ENCODE measurements at places on chromosomes 2 and 18.

- DNase-seq: no peak
Measured at GRCh38 chr2:103174711-103175110, 412.9 kb downstream of the TMEM182 start.

DNA sequence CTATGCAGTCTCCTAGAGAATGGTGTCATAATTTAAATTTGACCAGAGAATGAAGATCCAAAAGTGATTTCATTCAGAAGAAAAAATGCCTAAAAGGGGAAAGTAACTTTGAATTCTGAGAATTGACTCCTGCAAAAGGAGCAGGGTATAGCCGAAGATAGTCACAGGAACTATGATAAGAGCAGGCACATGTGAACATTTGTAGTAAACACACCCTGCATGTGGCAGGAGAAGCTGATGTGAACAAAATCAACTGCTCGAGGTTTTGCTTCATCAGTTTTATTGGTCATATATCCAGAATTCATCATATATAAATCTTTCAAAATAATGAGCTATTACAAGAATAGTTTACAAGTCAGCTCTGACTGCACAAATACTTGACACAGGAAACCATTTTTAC, 14.0 kb downstream of the MCFD2 start:
- no peak for DNase-seq

- DNase-seq: no peak
Measured at GRCh38 chr2:77105008-77105407, 417.2 kb downstream of the LRRTM4 start.

- DNase-seq: no peak
Measured at GRCh38 chr2:74576211-74576862, 21.8 kb downstream of the DOK1 start.

GRCh38 chr2:62868947-62869346, 163.4 kb downstream of the EHBP1 start:
- DNase-seq: no peak

DNA sequence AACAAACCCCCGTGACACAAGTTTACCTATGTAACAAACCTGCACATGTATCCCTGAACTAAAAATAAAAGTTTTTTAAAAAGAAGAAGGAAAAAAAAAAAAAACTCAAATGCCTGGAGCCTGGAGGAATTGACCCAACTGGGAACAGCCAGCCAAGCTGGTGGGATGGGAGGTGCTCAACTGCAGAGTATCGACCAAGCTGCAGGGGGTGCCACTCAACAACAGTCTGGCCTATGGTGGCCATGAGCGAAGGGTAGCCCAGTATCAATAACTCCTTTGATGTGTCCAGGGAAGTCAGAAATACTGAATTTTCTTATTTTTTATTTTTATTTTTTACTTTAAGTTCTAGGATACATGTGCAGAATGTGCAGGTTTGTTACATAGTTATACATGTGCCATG, 310.3 kb upstream of the DLGAP1 start:
- DNase-seq: no peak

DNA sequence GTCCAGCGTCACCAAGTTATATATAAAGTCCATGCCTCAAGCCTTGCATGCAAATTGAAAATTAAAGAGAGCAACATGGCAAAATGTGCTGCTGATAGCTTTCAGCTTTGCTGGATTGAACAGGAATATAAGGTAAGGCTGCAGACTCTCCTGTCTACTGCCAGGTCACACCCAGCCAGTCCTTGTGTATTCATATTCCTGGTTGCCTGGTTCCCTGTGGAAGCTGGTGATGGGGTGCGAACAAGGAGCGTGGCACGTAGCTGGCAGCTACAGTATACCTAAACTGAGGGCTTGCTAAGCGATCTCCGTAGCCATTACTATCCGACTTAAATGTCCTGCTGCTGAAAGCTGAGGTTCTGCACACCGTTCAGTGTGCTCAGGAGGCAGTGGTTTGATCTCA, 50.1 kb upstream of the NOSTRIN start:
- DNase-seq: no peak

DNA sequence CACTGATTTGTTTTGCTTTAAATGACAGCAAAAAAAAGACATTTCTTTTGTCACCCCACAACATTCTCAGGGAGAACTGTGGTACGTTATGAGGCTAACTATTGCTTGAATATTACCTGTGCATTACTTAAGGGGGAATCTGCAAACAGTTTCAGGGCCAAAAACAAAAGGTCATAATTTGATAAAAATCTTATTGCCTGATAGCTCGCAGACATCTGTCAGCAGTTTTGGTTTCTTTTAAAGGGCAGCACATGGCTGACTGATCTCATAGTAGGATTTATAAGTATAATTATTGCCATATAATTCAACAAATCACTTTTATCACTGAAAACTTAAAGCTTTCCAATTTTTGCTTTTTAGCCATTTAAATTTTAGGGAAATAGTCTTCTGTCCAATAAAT, 226.4 kb upstream of the VWC2L start:
- no peak for DNase-seq

GRCh38 chr2:15577071-15577735, 14.5 kb upstream of the DDX1 start:
- no peak for DNase-seq

DNA sequence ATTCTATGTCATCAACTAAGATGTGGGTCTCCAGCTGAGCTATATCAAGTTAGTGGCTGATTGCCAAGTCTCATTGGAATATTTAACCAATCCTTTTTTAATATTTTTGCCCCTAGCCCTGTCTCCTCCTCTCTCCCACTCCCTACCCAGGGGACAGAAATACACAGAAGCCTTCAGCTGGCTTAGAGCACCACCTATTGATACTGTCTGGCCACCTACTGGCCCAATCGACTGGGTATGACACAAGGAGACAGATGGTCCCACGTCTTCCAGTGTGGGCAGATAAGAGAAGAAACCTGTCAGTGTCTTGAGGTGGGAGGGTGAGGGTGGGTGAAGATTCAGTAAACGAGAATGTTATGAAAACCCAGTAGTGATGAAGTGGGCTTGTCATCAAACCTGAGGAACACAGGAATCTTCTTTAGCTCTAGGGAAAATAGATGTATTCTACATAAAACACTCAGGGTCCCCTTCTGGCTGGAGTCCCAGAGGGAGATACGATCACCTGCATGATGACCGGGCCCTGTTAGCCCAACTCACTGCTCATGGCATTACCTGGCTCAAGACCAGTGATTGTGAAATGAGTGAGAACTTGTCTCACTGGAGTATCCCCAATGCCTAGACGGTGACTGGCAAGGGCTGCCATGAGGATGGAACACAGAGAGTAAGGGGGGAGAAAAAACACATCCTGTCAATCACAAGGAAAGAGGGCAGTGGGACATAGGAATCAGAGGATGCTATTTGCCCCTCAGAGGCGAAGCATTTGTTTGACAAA, 26.7 kb downstream of the POLR1A start:
- no peak for DNase-seq

GRCh38 chr2:231052494-231053451, 3.9 kb upstream of the PSMD1 start:
- DNase-seq: peak; percentile 41

DNA sequence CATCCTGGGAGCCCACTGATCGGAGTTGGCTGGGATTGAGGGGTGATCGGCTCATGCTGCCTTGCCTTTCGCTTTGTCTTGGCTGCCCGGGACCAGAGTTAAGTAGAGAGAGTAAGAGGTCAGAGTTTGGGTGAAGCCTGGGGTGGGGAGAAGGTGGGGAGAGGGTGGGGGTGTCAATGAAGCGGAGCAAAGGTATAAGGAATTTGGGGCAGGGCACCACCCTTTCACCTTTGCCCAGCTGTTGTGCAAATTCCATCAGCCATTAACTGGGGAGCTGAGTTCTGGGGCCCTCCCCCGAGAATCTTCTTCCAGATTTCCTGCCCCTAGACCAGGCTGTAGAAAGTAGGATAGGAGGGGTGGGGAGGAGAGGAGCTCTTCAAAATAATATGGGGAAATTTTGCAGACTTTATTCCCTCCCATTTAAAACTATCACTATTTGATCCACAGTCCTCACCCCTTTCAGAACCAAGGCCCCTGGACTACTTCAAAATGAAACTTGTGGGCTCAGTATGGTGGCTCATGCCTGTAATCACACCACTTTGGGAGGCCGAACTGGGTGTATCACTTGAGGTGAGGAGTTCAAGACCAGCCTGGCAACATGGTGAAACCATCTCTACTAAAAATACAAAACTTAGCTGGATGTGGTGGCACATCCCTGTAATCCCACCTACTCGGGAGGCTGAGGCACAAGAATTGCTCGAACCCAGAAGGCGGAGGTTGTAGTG, at the start of gene SLC23A3:
TSS of gene SLC23A3 (minus strand) at position 100 of the 725 bp plus-strand sequence. CDS start at position 55, 45 bp downstream.
- DNase-seq: no peak

DNA sequence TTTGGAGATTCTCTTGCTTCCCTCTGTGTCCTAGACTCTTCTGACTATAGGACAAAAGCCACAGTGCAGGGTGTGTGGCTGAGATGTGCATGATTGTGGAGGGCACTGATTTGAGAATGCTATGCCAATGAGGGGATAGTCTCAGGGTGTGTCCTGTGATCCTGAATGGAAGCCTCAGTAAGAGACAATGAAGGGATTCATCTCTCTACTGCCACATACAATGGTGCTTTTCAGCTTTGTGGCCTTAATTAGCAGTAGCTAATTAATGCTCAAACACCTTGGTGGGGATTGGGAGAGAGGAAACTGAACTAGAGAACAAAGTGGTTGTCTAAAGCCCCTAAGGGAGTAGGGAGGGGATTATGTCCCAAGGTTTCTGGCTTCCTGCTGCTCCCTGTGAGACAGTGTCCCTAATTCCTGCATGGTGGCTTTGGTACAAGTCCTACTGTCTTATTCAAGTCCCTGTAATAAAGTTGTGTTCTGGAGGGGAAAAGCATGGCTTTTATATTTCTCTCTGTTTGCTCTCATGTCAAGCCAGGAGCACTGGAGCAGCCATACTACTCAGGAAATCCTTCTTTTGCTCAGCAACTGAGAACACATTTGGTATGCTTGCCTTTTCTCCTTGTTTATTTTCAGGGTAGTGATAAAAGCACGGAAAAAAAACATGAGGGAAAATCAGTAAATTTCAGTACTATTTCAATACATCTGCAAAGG, 415.2 kb upstream of the TCF4 start:
- no peak for DNase-seq

DNA sequence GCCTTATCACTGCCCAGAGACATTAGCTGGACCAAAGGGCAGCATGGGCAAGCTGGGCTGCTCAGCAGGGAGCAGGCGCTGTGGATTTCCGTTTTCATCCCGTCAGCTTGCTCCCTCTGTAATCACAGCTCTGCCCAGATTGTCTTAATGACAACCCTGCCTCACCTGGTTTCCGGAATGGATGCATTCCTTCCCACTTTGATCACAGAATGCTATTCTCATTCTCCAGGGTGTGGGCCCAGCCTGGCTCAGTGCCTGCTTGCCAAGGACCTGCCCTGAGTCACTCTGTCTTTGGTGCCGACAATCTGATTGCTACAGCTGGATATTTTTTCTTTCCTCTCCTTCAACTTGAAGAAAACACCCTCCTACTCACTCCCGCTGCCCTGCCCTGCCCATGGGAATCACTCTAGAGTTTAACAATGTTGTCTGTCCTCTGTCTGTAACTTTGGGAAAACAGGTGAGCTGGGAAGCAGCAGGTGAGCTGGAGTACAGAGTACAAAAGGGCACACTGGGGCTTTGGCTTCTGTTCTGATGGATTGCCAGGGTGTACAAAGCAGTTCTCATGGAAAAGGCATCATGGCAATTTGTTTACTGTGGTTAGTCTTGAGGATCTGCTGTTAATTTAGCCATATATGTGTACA, 27.2 kb upstream of the FAM136A start:
- DNase-seq: no peak

All from pulmonary artery endothelial cell (primary cell).